Pancreas (tissue), 10 donors: ENCODE measurements at places on chromosomes 3 and 15.

DNA sequence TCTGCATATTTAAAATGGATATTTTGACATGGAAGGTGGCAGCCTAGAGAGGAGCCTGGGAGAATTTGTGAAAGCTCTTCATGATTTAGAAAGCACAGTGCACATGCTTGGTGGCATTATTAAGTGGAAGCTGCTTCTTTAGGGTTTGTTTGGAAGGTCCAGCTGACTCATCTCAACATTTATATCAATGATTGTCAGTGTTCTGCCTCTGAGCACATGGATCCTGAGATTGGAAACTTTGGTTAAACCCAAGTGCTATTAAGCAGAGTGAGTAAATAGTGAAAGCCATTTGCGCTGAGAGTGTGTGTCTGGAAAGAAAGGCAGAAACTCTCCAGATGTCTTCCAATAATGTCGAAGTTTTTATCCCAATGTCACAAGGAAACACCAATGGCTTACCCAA lies 7.4 kb downstream of the NOX5 start:
- no peak overlapping the region for H3K4me3 ChIP-seq
- DNase-seq: no peak
- no peaks in the 10 kb centered on the region for H3K4me1 ChIP-seq
- H3K27me3 ChIP-seq: no peaks in the 10 kb centered on the region
- no peak overlapping the region for H3K27ac ChIP-seq
- H3K36me3 ChIP-seq: no peaks in the 10 kb centered on the region

GRCh38 chr3:66479532-66479947 lies 21.3 kb downstream of the LRIG1 start:
- peaks cover 98% of the 10 kb centered on the region for H3K4me1 ChIP-seq
- no peak for DNase-seq
- H3K27ac ChIP-seq: no peak overlapping the region
- no peaks in the 10 kb centered on the region for H3K36me3 ChIP-seq
- no peaks in the 10 kb centered on the region for H3K27me3 ChIP-seq
- no peak overlapping the region for H3K4me3 ChIP-seq

DNA sequence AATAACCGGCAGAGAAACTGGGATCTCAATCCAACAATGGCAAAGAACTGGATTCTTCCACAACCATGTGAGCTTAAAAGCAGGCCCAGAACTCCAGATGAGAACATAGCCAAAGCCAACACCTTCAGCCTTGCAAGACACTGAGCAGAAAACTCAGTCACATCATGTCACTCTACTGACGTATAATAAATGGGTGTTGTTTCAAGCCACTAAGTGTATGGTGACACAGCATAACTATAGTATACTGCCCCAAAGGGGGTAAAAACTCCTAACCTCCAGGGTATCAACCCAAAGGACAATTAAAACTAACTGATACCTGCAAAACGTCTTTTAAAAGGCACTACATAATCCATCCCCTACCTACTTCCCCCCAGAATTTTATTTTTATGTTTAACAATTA lies 69.5 kb downstream of the TRANK1 start:
- H3K36me3 ChIP-seq: no peaks in the 10 kb centered on the region
- H3K27ac ChIP-seq: no peak overlapping the region
- H3K27me3 ChIP-seq: no peaks in the 10 kb centered on the region
- no peak overlapping the region for H3K4me3 ChIP-seq
- no peaks in the 10 kb centered on the region for H3K4me1 ChIP-seq
- no peak for DNase-seq

- DNase-seq: no peak
- no peaks in the 10 kb centered on the region for H3K36me3 ChIP-seq
- H3K27ac ChIP-seq: no peak overlapping the region
Observed at GRCh38 chr3:4306860-4307259, 3.7 kb downstream of the SETMAR start.

DNA sequence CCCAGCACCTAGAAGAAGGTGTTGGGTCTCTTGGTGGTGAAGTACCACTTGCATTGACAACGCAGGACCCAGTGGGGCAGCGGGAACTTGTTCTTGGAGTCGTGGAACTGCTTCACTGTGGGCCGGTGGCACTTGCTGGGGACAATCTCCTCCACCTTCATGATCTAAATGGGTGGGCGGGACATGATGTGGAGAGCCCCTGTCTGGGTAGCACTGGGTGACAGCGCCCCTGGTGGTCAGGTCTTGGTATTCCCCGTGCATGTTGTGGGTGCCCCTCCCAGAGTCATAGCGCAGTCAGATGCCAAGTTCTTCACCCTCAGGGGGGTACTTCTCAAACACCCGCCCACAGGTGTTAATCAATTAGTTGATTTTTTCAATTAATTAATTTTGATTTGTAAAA lies 60.2 kb downstream of the AGBL1 start:
- no peaks in the 10 kb centered on the region for H3K36me3 ChIP-seq
- no peak for DNase-seq
- no peaks in the 10 kb centered on the region for H3K4me1 ChIP-seq
- H3K27ac ChIP-seq: no peak overlapping the region
- no peaks in the 10 kb centered on the region for H3K27me3 ChIP-seq
- no peak overlapping the region for H3K4me3 ChIP-seq

- H3K36me3 ChIP-seq: no peaks in the 10 kb centered on the region
- no peaks in the 10 kb centered on the region for H3K27me3 ChIP-seq
- peak; percentile 74 for DNase-seq
- H3K4me1 ChIP-seq: peaks cover 2% of the 10 kb centered on the region
- peak overlapping the region; percentile 86 for H3K4me3 ChIP-seq
Observed at GRCh38 chr3:42013691-42014457, 52.0 kb upstream of the ULK4 start.

DNA sequence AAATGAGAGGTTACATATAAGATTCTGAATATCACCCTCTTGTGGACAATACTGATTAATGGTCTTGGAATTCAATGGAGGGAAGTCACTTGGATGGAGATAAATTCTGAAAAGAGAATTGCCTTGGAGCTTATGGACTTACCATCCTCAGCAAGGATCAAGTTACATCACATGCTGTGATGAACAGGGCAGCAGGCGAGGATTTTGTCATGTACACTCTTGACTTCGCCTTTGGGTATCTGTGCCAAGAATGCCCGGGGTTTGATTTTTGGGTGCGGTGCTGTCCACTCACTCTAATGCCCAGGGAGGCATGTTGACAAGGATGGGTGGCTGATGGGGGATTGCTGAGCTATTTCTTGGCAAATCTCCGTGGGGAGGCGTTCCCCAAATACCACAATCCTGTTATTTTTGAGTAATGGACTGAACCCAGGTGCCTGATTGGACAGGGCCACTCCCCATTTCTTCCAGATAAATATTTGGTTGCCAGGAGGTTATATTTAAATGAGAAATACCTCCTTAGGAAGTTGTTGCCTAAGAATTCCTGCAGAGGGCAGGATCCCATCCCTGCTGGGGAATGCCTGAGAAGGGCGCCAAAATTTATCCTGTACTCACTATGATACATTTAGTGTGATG lies 96.3 kb downstream of the TPRG1 start:
- H3K36me3 ChIP-seq: no peaks in the 10 kb centered on the region
- H3K4me3 ChIP-seq: no peak overlapping the region
- no peaks in the 10 kb centered on the region for H3K4me1 ChIP-seq
- no peaks in the 10 kb centered on the region for H3K27me3 ChIP-seq
- DNase-seq: no peak
- no peak overlapping the region for H3K27ac ChIP-seq

DNA sequence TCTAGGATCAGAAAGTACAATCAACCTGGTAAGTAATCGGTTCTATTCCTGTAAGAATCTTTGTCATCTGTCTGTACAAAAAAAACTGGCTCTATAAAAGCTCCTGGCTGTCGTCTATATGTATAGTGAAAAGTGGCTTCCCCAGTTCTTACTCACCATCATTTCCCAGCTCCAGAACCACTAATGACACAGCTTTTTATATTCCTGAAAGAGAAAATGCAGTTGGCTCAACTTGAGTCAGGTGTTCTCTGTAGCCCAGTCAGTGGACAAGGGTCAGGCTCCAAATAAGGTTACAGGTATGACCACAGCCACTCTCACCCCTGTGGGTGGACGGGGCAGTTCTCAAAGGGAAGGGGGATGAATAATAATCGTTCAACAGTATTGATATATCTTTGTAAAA lies 85.1 kb downstream of the AP4E1 start:
- no peaks in the 10 kb centered on the region for H3K27me3 ChIP-seq
- H3K36me3 ChIP-seq: no peaks in the 10 kb centered on the region
- H3K27ac ChIP-seq: no peak overlapping the region

GRCh38 chr15:42182328-42182886 lies 25.7 kb downstream of the VPS39 start:
- DNase-seq: no peak
- H3K27ac ChIP-seq: no peak overlapping the region
- no peaks in the 10 kb centered on the region for H3K36me3 ChIP-seq
- H3K4me3 ChIP-seq: no peak overlapping the region

DNA sequence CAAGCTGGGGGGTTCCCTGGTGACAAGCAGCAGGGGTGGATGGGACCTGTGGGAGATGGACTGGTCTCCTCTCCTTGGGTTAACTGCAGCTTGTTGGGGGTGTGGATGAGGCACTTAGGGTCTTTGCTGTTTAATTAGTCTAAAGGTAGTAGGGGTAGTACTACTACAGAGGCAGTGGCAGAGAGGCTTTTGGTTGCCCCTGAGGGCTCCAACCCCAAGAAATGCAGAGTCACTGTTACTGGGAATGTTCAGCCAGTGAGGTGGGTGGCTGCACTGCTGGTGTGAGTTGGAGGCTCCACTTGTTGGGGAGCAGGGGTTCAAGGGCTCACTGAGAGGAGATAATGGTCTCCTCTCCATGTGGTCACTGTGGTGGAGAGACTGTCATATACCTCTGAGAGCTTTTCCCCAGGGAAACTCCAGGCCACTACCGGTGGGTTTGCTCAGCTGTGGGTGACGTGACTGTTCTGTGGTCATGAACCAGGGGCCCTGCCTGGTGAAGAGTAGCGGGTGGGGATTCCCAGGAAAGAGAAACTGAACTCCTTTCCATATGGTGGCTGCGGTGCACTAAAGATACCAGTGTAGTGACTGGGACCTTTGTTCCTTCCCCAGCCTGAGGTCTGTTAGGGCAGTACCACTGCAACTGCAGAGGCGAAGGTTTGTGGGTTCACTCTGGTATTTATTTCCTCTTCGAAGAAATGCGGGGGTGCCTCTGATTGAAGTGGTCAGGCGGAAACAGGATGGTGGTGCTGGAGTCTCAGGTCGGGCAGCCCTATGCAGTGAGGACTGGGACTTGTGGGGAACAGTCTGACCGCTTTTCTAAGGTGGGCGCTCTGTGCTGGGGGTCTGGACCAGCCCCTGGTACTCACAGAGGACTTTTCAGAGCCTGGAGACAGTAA lies 68.9 kb upstream of the TNFSF10 start:
- no peak overlapping the region for H3K4me3 ChIP-seq
- peaks cover 6% of the 10 kb centered on the region for H3K4me1 ChIP-seq
- no peak for DNase-seq

DNA sequence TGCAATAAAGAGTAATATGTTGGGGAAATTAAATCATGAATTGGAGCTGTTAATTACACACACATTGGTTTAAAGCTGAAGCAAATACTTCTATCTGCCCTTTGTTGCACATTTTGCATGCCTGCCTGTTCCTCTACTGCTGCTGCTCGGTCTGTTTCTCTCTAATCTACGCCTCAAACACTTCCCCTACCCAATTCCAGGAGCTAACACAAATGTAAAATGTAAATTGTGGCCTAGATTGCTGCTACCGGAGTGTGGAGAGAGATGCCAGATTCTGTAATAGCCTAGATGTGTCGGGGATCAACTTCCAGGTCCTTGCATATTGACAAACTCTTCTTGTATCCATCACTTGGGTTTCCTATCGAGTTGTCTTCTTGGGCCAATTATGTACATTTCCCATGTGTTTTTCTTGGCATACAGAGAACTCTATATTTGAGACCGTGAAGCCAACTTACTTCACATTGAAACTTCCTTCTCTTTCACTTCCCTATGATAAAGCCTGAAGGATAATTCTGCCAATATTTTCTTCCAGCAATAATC lies 450.4 kb upstream of the NR2F2 start:
- no peaks in the 10 kb centered on the region for H3K27me3 ChIP-seq
- no peak for DNase-seq
- H3K4me3 ChIP-seq: no peak overlapping the region
- no peak overlapping the region for H3K27ac ChIP-seq

- no peak overlapping the region for H3K27ac ChIP-seq
- no peaks in the 10 kb centered on the region for H3K4me1 ChIP-seq
- no peaks in the 10 kb centered on the region for H3K27me3 ChIP-seq
Observed at GRCh38 chr3:188923671-188924070, 248.1 kb upstream of the TPRG1 start.

DNA sequence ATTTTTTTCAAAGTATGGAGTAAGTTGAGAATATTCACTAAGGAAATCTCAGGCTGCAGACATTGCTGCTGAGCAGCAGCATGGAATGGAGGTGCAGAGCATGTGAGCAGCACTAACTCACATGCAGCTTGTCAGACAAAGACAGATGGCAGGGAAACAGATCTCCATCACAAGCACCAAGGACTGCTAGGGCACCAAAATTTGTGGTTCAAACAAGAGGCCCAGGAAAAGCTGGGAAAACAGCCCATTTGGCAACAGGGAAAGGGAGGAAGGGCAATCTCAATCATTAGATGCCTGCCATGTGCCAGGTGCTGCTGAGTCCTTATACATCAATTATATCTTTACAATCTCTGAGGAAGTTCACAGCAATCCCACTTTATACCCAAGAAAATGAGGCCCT lies 47.2 kb upstream of the EIF1B start:
- no peak overlapping the region for H3K27ac ChIP-seq
- no peaks in the 10 kb centered on the region for H3K36me3 ChIP-seq
- H3K4me1 ChIP-seq: no peaks in the 10 kb centered on the region
- no peak for DNase-seq
- H3K4me3 ChIP-seq: no peak overlapping the region

- H3K4me1 ChIP-seq: no peaks in the 10 kb centered on the region
- no peak for DNase-seq
- H3K4me3 ChIP-seq: no peak overlapping the region
- no peak overlapping the region for H3K27ac ChIP-seq
- no peaks in the 10 kb centered on the region for H3K27me3 ChIP-seq
- H3K36me3 ChIP-seq: no peaks in the 10 kb centered on the region
Observed at GRCh38 chr3:129632556-129632955, 26.1 kb upstream of the PLXND1 start.

DNA sequence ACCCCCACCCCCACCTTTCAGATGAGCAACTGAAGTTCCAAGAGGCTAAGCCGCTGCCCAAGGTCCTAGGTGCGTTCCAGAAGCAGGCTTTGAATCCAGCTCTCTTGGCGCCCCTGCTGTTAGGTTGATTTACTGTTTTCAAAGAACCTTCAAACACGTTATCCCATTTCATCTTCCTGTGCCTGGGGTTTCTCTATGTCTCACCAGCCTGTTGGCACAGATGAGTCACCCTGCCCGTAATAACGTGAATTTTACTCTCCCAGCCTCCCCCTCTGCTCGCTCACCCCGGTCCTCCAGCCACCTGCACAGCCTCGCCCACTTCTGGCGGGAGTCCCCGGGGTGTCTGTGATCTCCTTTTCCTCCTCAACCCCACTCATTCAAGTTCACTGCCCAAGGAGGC lies 13.0 kb upstream of the TSEN2 start:
- no peak overlapping the region for H3K27ac ChIP-seq
- H3K36me3 ChIP-seq: no peaks in the 10 kb centered on the region
- no peak for DNase-seq
- no peaks in the 10 kb centered on the region for H3K27me3 ChIP-seq
- H3K4me3 ChIP-seq: no peak overlapping the region
- no peaks in the 10 kb centered on the region for H3K4me1 ChIP-seq
